ENCODE measurements at places on chromosomes 2 and 18.

DNA sequence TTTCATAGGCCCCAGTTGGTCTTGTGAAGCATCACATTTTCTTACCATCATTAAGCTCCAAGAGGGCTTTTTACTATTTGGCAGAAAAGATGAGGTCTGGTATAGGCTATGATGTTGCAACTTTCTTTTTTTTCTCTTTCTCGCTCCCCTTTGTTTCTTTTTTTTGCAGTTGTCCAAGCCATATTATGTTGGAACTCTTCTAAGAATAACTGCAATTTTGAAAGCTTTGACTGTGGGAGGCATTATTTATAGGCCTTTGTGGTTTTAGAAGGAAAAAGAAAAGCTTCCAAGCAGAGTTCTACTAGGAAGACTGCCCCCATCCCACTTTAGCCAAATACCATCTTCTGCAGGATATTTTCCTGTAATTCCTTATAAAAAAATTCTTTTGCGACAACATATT, 571.6 kb downstream of the ARHGAP15 start:
- no peak for DNase-seq

- DNase-seq = no peak
These were observed 248.3 kb downstream of the KCNE4 start for GRCh38 chr2:223300326-223300725.

DNA sequence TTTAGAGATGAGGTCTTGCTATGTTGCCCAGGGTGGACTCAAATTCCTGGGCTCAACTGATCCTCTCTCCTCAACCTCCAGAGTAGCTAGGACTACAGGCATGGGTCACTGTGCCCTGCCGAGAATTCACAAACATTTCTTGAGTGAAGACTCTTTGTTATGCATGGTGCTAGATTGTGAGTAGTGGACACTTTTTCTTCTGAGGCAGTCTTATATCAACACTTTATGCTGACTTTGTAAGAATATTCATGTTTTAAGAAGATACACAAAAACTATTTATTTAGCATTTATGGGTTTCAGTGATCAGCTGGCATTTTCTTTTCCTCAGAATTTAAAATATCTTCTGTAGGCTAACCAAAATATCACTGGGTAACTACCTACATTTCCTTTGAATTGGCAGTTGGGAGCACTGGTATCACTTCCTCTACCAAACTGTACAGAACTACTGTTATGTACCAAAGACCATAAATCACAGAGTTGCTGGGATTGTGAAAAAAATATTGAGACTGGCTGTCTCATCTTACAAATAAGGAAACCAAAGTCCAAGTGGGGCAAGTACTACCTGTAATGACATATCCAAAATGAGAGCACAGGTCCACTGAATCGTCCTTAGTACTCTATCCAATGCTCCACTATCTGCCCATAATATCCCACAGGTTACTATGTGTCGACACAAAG, 34.0 kb downstream of the DOCK10 start:
- DNase-seq = no peak

DNA sequence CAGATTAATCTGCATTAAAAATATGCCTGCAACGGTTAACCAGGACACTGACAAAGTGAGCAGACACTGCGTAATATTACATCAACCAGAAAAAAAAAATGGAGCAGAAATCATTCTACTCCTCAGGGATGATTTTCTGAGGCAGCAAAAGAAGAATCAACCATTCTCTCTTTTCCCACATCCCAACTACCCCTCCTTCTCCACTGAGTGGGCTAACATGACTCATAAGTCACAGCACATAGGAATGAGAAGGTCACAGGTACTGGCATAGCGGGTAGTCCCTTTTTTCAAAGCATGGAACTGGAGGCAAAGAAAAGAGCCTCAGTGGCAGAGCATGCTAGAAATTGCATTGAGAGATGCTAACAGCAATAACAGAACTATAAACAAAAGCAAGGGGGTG, 54.3 kb upstream of the TSPYL6 start:
- DNase-seq = no peak

DNA sequence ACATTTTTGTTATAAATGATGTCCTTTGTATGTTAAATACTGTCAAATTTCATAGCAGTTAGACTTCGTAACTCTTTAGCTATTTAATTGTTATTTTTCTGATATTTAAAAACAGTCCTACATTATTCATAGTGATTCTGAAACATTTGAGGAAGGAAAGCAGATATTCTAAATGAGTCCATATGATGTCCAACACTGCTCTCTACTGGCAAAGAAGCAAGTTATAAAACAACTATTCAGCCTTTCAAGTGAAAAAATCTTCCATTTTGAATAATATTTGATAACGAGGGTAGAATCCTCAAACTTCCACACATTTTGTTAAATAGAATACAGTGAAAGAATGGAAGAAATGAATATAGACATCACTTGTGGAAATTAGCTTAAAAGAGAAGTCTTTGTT, 220.8 kb downstream of the GULP1 start:
- DNase-seq = no peak

GRCh38 chr18:30465096-30465495, 577.4 kb downstream of the DSC3 start:
- DNase-seq = no peak

DNA sequence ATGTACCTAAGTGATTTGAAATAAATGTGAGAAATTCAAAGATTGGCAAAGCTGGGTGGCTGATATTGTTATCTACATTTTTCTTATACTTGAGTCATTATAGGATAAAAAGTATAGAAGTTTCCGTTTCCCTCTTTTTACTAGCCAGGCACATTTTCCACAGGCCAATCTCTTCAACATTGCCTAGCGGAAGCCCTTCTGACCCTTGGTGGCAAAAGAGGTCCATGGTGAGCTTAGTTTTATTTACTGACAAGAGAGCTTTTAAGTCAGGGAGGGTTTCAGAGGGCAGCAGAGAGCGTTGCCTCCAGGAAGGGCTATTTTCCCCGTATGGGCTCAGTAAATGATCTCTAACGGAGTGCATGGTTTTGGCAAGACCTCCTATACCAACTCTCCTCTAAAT, 15.1 kb upstream of the RHOB start:
- no peak for DNase-seq

GRCh38 chr2:20015482-20016083, 3.1 kb upstream of the MATN3 start:
- no peak for DNase-seq

- no peak for DNase-seq
These were observed 48.1 kb upstream of the CTIF start for GRCh38 chr18:48490641-48491293.

DNA sequence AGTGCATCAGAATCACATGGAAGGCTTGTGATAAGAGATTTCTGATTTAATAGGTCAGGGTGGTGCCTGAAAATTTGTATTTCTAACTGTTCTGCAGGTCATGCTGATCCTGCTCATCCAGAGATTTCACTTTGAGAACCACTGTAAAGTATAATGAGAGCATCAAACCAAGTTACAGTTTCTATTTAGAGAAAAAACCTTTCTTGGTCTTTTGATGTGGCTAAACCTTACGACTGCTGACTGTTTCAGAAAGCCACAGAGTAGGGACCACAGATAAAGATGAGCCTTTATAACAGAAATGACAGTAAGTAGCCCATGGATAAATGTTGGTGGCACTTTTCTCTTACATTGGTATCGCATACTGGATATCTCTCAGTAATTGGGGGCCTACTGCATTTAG, 109.4 kb upstream of the FANCL start:
- DNase-seq = no peak

DNA sequence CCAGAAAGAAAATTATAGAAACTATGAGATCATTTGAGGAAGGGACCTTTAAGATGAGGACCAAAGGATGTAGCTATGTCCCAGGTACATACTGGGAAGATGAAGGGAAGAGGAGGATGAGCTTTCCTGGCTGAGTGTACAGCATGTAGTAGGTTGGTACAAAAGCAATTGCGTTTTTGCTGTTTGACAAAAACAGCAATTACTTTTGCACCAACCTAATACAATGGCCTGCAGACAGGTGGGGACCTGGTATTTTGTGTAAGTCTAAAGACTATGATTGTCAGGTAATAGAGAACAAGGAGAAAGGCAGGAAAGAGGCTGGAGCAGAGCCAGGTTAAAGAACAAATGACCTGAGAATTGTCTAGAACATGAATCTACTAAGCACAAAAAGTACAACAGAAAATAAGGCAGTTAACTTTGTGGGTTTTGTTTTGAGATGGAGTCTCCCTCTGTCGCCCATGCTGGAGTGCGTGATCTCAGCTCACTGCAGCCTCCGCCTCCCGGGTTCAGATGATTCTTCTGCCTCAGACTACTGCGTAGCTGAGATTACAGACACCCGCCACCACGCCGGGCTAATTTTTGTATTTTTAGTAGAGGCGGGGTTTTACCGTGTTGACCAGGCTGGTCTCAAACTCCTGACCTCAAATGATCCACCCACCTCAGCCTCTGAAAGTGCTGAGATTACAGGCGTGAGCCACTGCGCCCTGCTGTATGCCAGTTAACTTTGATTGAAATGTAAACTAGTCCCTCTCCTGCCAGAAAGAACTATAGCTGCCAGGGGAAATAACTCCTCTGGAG, 3.2 kb upstream of the TGOLN2 start:
- no peak for DNase-seq

GRCh38 chr2:45946023-45946422, 294.5 kb downstream of the PRKCE start:
- DNase-seq = no peak

DNA sequence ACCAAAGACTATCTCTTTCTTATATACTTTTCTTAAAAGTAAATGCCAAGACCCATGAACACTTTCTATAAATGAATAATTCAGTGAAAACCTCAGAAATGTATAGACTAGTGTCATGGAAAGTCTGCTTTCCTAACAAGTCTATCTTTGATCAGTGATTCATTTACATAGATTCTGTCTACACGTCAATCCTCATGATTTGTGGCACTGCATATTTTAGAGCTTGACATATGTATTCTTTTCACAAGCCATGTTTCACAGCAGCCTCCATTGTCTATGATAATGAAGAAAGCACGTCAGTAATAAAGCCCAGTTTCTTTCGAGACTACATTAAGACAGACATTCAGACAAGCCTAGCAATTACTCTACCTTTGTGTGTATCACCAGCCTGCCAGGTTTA, 486.6 kb downstream of the IRS1 start:
- DNase-seq = no peak

DNA sequence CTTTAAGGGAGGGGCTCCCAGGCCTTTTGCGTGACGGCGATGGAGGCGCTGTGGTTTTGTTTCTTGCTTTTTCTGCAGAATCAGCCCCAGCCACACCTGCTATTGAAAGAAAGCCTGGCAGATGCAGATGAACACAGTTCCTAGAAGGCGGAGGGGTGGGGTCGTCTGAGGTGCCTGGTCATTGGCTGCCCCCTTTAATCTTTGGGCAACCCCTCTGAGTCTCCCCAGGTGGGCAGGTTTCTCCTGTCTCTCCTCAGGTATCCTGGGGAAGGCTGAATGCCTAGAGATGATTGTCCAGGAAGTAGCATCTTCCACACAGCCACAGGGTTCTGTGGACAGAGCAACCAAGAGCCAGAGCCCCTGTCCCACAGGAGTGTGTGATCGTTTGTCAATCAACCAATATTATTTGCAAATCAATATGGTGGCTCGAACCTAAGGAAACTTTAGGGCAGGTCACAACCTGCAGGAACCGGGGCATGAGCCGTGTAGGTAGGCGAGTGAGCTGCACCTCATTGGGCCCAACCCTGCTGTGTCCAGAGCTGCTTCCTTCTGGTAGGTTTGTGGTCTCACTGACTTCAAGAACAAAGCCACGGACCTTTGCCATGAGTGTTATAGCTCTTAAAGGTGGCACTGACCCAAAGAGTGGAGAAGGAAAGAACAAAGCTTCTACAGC, 104.3 kb downstream of the NDUFA10 start:
- peak; percentile 52 for DNase-seq

- DNase-seq = no peak
These were observed 57.4 kb downstream of the HDAC4 start for GRCh38 chr2:239343460-239343859.

- DNase-seq = no peak
These were observed 48.0 kb downstream of the RAB12 start for GRCh38 chr18:8657050-8657820.

- DNase-seq = no peak
These were observed 81.1 kb upstream of the TTC39C start for GRCh38 chr18:23933407-23933806.

- DNase-seq = no peak
These were observed 135.8 kb downstream of the IKZF2 start for GRCh38 chr2:213015387-213016165.

DNA sequence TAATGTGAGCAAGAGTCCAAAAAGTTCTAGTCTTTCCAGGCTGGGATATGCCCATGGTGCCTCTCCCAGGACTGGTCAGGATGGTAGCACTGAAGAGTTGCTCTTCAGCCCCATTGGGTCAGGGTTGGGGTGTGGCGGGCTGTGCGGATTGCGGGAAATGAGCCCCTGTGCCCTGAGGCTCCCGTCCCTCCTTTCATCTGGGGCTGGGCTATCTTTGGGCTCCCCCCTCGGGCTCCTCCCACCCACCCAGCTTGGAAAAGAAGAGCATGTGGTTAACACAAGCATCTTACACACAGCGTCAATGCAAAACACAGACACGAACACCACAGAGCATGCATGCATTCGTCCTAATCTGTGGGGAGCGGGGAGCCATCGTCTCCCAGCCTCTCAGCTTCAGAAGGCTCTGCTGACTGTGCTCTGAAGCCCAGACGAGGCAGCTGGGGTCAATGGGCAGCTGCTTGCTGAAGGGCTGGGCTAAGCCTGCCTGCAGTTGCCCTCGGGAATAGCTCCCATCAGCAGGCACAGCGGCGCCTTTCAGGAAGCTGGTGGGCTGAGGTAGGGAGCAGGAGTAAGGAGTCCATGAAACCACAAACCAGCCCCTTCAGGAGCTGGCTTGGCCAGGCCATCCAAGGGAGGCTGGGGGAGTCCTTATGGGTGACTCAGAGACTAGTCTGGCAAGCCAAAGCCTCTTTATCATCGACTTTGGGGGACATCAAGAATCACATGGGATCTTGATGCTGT, 112.9 kb downstream of the CLIP4 start:
- DNase-seq = no peak

DNA sequence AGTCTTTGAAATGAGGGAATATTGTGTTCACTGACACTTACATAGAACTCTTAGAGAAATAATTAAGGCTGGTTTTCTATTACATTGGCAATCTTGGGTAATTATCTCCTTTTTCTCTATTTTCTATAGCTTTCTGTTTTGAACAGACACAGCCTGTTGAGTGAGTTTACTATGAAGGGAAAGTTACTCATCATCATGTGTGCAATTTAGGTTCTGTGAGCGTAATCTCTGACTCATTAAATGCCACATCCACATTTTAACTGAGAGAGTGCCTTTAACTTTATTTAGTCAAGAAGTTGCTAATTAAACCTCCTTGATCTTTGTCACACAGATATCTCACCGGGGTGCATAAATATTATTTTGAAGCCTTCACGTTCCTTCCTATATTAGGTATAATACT, 174.0 kb upstream of the SLC8A1 start:
- no peak for DNase-seq

- DNase-seq = no peak
These were observed 1401.2 kb upstream of the CELF4 start for GRCh38 chr18:38966841-38967240.

GRCh38 chr2:128512379-128513115, 193.9 kb upstream of the HS6ST1 start:
- DNase-seq = no peak

Data from chondrocyte (in vitro differentiated cells).